H54 (cell line): ENCODE measurements at places on chromosomes 3 and 15.

- no peak for DNase-seq
Measured at GRCh38 chr3:11304175-11304574, 32.0 kb downstream of the ATG7 start.

DNA sequence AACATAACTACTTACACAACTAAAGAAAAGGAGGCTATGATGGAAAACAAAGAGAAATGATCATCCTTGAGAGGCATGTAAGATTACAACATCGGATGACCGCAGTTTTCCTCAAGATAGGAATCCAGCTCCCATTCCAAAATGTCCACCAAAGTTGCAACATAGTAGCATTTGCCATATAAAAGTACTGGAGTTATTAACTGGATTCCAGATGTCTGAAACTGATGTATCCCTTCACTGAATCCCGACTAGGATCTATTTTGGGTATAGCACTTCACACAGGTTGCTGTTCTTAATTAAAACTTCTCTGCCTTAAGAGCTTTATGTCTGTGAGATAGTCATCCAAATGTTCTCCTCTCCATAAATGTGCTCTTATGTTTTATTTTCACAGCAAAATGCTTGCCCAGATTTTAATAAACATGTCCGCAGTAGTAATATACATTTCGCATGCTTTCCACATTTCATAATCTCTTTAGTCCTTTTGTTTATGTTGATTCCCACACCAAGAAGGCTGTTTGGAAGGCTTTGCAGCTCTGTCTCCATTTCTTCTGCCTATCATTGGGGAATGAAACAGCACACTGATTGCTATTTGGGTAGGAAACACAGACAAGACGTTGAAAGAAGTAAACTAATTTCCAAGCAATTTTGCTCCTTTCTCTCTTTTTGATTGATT is 716.5 kb upstream of the CFAP20DC start:
- DNase-seq = no peak

DNA sequence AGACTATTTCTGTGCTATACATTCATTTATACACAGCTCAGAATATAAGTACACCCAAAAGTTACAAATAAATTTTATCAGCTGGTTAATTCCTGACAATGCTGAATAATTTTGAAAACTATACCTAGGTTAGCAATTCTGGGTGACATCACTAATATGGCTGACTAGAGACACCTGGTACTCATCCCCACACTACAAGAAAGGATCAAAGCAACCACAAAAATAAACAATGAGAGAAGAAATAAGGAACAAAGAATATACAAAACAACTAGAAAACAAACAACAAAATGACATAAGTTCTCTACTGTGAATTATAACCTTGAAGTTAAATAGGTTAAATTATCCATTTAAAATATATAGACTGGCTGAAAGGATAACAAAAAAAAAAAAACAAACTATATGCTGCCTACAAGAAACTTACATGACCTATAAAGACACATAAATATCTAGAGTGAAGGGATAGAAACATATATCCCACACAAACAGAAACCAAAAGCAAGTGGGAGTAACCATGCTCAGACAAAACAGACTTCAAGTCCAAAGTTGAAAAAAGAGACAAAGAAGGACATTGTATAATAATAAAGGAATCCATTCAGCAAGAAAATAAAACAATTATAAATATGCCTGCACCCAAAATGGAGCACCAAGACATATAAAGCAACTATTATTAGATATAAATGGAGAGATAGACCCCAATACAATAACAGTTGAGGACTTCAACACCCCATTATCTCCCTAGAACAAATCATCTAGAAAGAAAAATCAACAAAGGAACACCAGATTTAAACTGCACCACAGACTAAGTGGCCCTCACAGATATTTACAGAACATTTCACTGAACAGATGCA is 57.8 kb downstream of the IMPG2 start:
- DNase-seq = no peak

DNA sequence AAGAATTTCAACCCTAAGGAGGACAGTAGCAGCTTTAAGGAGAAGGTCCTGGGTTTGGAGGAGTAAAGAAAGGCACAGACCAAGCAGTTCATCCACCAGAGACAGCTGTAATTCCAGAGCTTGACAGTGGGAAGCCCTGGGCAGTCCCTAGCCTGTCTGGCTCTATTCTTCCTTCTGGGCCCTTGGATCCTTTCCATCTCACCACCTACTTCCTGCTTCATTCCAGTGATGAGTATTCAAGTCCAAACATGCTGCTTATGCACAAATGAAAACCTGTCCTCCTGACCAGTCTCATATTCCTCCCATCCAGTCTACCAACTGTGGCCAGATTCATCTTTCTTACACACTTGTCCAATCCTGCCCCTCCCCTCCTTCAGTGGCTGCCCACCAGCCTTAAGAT is 171.4 kb downstream of the CNTN3 start:
- no peak for DNase-seq

DNA sequence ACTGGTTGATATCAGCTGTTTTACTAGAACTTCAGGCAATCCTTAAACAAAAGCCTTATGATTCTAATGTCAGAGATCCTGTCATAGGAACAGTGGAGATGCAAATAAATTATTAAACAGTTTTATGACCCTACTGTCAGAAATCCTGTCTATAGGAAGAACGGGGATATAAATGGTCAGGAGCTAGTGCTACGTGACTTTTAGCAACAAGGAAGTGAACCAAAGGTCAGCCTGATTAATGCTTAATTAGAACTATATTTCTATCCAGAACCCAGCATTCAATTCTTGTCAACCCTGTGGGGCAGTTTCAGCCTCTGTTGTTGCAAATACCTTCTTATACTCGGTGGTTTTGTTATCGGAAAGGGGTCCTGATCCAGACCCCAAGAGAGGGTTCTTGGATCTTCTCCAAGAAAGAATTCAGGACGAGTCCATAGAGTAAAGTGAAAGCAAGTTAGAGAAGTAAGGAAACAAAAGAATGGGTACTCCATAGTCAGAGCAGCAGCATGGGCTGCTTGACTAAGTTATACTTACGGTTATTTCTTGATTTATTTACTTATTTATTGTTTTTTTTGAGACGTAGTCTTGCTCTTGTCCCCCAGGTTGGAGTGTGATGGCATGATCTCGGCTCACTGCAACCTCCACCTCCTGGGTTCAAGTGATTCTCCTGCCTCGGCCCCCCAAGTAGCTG is 59.9 kb upstream of the RNU6-1 start:
- no peak for DNase-seq

- no peak for DNase-seq
Measured at GRCh38 chr3:15284121-15284889, 48.1 kb downstream of the SH3BP5 start.

DNA sequence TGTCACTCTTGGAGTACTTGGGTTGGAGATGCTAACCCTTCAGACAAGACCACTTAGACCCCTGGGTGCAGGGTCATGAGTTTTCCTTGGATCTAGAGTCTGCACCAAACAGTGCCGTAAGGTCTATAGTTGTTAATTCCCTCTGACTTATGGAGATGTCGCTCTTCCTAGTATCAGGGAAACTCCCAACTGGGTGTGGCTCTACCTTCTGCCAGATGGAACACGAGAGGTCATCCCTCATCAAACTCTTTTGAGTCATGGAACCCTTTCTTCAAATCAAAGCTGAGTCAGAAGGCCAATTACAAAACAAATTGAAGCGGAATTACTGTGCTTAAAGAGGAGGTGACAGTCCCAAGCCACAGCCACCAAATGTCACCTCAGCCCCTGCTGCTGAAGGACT is 514.9 kb upstream of the PROK2 start:
- no peak for DNase-seq

DNA sequence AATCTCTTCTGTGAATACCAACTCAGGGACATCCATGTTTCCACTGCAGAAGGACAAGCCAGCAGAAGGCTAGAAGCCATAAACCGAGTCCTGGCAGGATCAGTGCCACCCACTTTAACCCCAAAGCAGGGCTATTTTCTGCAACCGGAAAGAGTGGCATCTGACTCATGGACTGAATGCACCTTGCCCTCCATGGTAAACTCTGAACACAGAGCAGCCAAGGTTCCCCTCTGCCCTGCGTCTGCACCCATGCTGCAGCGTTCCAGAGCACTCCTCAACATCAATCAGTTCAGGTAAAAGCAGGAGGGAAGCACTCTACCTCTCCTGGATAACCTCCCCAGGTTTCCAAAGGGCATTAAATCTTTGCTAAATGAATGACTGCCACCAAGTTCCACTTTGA is 801 bp upstream of the NGRN start:
- DNase-seq = no peak

- no peak for DNase-seq
Measured at GRCh38 chr3:107375682-107376081, 1.6 kb upstream of the CCDC54 start.

GRCh38 chr3:105904251-105904650 is 35.4 kb upstream of the CBLB start:
- DNase-seq = no peak

GRCh38 chr15:81939604-81940440 is 106.0 kb downstream of the MEX3B start:
- DNase-seq = no peak

DNA sequence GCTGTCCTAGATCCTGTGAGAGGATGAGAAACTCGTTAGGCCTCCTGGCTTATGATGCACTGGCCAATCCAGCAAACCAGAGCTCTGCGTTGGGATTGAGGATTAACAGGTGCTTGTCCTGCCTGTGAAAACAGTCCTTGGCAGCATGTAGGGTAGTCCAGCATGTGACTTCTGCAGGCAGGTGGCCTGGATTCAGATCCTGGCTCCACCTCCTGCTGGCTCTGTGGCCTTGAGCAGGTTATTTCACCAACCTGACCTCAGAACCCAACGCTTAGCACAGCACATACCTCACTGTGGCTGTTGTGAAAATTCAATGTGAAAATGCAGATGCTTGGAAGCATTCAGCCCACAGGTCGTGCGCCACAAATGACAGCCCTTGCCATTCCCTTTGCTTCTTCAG is 33.6 kb downstream of the PLA2G4D start:
- DNase-seq = no peak

- no peak for DNase-seq
Measured at GRCh38 chr3:28485164-28485563, 136.5 kb upstream of the AZI2 start.

GRCh38 chr15:97521381-97522285 is 438.9 kb upstream of the ARRDC4 start:
- no peak for DNase-seq

DNA sequence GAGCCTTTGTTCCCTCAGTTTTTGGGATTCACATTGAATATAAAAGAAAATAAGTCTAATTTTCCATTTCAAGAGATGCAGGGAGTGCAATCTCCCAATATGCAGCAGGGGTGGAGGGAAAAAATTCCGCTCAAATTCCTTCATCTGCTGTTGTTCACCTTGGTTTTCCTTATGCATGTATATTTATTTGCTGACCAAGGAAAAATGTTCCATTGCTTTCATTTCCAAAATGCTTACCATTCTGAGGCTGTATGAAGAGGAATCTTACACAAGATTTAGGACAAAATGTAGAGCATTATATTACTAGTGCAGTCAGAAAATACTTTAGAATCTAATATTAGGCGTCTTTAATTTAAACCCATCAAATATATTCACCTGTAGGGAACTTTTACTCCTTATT is 863.9 kb downstream of the EPHA3 start:
- no peak for DNase-seq

GRCh38 chr3:191873736-191874135 is 412.8 kb downstream of the PYDC2 start:
- no peak for DNase-seq

GRCh38 chr3:186612721-186613636 is at the start of gene AHSG:
Gene AHSG, plus strand, starts transcription at chr3:186613060. Its CDS starts 82 bp downstream, at chr3:186613142.
- no peak for DNase-seq

DNA sequence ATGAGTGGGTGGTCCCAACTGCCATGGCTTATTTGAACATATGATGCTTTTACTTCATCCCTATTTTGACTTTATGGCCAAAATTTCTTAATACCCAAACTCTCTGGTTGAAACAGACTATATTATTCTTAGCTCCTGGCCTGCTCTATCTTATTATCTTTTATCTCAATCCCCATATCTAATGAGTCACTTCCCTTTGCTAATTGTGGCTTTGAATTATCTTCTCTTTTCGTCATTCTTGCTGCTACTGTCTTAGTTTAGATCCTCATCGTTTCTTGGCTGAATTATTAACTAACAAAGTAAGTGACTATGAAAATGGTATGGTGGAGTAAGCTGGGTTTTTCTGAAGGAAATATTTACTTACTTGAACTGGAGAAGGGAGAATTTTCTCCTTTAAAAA is 28.2 kb upstream of the DNAJC19 start:
- DNase-seq = no peak

- no peak for DNase-seq
Measured at GRCh38 chr3:71120012-71120411, 463.5 kb downstream of the FOXP1 start.

DNA sequence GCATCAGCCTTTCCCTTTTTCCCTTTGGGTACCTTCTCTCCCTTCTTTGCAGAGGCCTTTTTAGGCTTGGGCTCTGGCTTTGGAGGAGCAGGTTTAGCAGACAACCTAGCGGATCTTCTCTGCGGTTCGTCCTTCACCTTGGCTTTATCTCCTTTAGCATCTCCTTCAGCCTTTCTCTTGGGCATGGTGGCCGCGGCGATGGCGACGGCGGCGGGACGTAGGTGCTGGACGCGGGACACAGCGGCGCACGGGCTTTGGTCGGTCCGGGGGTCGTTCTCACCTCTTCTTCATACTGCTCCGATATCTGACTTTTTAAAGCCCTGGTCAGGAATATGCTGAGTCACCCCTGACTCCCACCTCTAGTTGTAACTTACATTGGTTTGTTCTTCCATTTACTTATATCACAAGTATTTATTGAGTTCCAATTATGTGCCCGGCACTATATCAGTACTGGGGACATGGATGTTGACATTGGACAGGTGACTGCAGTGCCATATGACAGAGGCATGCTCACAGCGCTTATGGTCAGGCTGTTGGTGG is 43.1 kb upstream of the SH3BP5 start:
- no peak for DNase-seq

DNA sequence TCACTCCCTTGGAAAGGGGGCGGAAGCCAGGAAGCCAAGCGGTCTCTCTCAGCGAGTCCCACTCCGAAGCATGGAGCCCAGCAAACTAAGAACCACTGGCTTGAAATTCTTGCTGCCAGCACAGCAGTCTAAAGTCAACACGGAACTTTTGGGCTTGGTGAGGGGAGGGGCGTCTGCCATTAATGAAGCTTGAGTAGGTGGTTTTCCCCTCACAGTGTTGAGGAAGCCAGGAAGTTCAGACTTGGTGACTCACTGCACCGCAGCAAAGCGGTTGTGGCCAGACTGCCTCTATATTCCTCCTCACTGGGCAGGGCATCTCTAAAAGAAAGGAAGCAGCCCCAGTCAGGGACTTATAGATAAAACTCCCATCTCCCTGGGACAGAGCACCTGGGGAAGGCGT is 665.4 kb upstream of the CBLB start:
- no peak for DNase-seq

DNA sequence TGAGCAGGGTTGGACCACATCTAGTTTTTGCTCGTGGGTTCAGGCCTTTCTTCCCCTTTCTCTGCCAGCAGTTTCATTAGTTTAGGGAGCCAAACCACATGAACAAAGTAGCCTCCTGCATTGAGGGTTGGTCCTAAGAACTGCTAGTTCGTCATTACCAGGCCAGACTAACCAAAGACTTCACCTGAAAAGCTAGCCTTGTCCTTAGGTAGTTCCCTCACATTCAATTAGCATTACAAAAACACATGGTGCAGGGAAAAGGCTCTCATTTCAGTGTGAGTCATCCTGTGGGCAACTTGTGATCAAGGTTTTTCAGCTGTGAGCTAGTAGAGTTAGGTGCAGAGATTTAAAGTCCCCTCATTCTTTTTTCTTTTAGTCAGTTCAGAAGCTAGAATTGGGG is 279.3 kb upstream of the CTNNB1 start:
- DNase-seq = peak; percentile 10
